ENCODE measurements at places on chromosomes 6 and 20. TPM values are rescaled to one million over a fixed set of nuclear protein-coding genes. Genes with fewer than 3 reads are reported as not detected.

DNA sequence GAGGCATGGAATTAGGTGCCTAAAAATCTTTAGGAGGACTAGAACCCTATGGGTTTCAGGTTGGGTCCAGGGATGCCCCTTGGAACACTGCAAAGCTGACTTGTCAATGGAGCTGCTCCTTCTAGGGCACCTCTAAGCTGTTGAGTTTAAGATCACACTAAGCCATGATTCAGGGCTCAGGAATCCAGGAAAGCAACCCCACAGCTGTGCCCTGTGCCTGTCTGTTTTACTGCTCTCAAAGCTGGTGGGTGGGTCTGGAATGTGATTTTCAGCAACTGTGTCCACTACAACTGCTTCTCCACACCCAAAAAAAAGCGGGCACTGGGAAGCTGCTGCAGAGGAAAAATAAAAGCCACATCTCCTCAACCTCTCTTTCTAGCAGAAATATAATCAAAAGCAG, 310.4 kb upstream of the MOCS1 start:
- H3K36me3 ChIP-seq, result no peaks in the 10 kb centered on the region
- no peak overlapping the region for H3K27ac ChIP-seq
- no peaks in the 10 kb centered on the region for H3K4me1 ChIP-seq
- no peaks in the 10 kb centered on the region for H3K27me3 ChIP-seq
- no peak overlapping the region for H3K4me3 ChIP-seq

DNA sequence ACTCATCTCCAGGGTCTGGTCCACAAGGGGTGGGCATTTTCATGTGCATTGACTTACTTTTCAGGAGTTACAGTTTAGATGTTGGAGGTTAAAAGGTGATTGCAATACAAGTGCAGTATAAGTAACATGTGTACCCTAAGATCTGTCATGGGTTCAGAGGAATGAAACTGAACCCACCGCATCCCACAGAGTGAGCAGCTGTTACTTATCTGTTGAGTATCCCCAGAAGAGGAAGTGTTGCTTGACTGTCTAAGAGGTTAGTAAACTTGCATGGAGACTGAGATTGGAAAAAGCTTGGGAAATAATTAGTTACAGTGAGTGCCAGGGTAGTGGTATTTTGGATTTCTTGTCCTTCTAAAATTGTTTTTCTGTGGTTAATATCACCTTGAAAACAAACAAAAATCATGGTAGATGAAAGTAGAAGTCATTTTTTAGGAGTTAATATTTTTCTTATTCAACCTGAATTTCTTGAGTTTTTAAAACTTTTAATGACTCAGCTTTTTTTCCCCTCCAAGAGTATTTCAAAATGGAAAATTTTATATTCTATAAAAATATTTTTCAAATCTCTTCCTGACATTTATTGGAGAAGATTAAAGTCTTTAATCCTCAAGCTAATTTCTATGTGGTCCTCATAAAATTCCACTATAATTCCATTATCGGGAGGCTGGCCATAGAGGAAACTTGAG, 306.1 kb downstream of the ZNF217 start:
- H3K4me3 ChIP-seq, result no peak overlapping the region
- H3K27ac ChIP-seq, result no peak overlapping the region
- H3K36me3 ChIP-seq, result no peaks in the 10 kb centered on the region
- no peaks in the 10 kb centered on the region for H3K4me1 ChIP-seq

- H3K4me1 ChIP-seq, result peaks cover 3% of the 10 kb centered on the region
- H3K27me3 ChIP-seq, result no peaks in the 10 kb centered on the region
- peak; percentile 74 for DNase-seq
- no peaks in the 10 kb centered on the region for H3K36me3 ChIP-seq
- no peak overlapping the region for H3K4me3 ChIP-seq
These were observed 492.1 kb downstream of the MAFB start for GRCh38 chr20:40196846-40197436.

DNA sequence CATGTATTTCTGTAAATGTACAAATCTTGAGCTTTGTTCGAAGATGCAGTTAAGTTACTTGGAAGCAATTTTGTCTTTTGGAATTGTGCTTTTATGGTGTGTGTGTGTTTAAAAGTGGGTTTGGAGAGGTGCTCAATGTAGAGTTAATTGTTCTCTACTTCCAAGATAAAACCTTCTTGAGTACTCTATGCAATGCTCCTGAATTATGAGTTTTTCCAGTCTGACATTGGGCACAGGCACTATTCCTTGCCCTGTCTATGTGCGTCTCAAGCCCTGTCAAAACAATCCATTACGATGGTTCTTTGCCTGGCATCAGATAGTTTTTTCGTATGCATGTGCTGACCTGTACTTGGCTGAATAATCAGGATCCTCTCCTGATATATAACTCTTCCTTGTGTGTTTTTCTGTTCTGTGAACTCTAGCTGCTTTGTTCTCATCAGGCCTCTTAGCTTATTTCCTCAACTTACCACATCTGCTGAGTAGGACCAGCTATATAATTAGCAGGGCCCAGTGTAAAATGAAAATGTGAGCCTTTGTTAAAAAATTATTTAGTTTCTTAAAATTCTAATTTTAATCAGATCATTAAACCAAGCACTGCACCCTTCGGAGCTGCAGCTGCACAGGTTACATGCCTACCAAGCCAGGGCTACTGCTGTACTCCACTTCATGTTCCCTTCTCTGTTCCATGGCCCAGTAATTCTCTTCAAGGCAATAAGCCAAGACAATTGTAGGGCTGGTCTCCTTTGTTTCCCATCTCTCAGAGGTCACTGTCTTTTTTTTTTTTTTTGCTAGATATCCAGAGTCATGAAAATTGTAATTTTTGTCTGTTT, 160.1 kb downstream of the ZFAND3 start:
- no peak for DNase-seq
- no peaks in the 10 kb centered on the region for H3K27me3 ChIP-seq
- H3K36me3 ChIP-seq, result no peaks in the 10 kb centered on the region
- no peak overlapping the region for H3K4me3 ChIP-seq
- no peak overlapping the region for H3K27ac ChIP-seq

DNA sequence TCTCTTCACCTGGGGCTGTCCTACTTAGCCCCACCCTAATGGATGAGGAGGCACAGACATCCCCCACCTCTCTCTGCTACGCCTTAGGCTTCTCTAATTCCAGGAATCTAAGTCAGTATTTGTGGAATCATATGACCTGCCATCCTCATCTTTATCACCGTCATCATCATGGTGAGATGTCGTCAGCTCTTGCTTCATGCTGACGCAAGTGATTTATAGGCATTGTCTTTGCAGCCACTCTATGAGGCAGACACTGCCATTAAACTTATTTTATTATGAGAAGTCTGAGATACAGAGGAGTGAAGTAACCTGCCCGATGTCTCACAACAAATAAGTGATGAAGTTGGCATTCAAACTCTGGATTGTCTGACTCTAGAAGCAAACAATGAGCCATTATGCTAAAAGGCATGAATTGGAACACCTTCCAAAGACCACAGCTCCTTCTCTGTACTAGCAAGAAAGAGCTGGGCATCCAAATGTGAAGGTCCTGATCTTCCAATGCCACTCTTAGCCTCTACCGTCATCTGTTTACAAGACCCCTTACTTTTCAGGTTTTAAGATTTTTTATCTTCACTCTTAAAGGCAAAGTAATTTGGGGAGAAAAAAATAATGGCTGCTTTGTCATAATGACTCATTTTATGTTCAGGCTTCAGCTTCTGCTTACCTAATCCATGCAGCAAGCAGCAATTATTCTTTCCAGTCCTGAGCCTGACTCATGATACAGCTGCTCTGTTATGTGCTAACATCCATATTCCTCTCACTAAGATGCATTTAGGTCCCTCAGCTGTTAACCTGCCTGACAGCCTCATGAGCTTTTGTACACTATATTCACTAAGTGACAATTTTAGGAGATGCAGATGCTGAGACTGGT, 113.7 kb upstream of the BCLAF1 start:
- no peaks in the 10 kb centered on the region for H3K27me3 ChIP-seq
- H3K36me3 ChIP-seq, result no peaks in the 10 kb centered on the region
- no peaks in the 10 kb centered on the region for H3K4me1 ChIP-seq
- no peak for DNase-seq

- H3K4me3 ChIP-seq, result no peak overlapping the region
- H3K27me3 ChIP-seq, result no peaks in the 10 kb centered on the region
- no peaks in the 10 kb centered on the region for H3K36me3 ChIP-seq
These were observed 50.0 kb upstream of the ECI2 start for GRCh38 chr6:4185419-4185818.

DNA sequence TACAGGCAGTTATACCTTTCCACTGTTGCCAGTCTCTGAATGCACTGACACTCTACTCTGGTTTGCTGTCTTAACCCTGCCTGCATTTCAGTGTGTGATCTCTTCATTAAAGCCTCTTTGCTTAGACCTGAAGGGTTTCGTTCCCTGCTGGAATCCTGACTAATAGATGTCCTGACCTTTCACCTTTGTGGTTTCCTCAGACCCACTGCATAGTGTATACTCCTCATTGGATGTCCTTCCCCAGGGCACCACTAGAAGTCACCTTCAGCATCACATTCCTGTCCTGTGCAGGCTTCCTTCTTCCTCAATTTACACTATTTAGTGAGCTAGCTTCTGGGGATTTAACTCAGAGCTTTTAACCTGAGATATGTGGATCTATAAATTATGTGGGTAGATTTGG, 120.6 kb downstream of the RCAN2 start:
- no peak overlapping the region for H3K27ac ChIP-seq
- peaks cover 24% of the 10 kb centered on the region for H3K4me1 ChIP-seq
- DNase-seq, result no peak
- H3K27me3 ChIP-seq, result no peaks in the 10 kb centered on the region
- no peak overlapping the region for H3K4me3 ChIP-seq

GRCh38 chr20:19740512-19740911, 17.5 kb upstream of the RIN2 start:
- no peaks in the 10 kb centered on the region for H3K36me3 ChIP-seq
- H3K4me1 ChIP-seq, result peaks cover 5% of the 10 kb centered on the region
- no peak overlapping the region for H3K27ac ChIP-seq
- no peak overlapping the region for H3K4me3 ChIP-seq

DNA sequence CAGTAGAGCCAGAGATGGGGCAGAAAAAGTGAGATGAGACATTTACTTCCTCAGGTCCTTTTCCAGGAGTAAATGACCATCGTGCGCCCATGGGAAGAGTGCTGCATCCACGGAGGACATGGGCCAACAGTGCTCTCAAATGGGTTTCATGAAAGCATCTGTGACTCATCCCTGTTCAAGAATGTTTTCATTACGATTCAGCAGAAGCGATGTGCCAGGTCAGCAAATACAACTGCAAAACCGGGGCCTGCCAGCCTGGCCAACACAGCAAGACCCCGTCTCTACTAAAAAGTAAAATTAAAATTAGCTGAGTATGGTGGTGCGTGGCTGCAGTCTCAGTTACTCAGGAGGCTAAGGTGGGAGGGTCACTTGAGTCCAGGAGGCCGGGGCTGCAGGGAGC, 125.1 kb downstream of the LY86 start:
- H3K4me3 ChIP-seq, result no peak overlapping the region
- H3K4me1 ChIP-seq, result peaks cover 8% of the 10 kb centered on the region
- no peak overlapping the region for H3K27ac ChIP-seq
- no peak for DNase-seq
- H3K27me3 ChIP-seq, result no peaks in the 10 kb centered on the region

DNA sequence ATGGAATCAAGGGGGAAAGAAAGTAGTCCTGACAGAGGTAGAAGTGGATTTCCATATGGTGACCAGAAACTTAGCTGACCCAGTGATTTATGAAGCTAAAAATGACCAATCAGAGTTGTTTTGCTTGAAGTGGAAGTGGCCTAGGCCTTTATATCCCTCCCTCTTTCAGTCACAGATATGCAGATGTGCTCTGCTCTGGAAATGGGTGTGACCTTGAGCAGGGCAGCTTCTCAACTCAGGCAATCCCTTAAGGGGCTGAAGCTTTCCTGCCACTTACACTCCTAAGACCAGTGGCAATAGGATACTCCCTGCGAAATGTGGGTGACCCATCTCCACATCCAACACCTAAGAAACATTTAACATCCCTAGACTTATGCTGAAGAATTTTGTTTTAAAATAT, 256.6 kb downstream of the EYS start:
- no peak overlapping the region for H3K27ac ChIP-seq
- no peaks in the 10 kb centered on the region for H3K36me3 ChIP-seq
- no peaks in the 10 kb centered on the region for H3K4me1 ChIP-seq

GRCh38 chr6:45830441-45831139, 185.1 kb downstream of the CLIC5 start:
- H3K36me3 ChIP-seq, result no peaks in the 10 kb centered on the region
- H3K4me1 ChIP-seq, result no peaks in the 10 kb centered on the region
- H3K27me3 ChIP-seq, result no peaks in the 10 kb centered on the region
- no peak overlapping the region for H3K4me3 ChIP-seq
- no peak overlapping the region for H3K27ac ChIP-seq

DNA sequence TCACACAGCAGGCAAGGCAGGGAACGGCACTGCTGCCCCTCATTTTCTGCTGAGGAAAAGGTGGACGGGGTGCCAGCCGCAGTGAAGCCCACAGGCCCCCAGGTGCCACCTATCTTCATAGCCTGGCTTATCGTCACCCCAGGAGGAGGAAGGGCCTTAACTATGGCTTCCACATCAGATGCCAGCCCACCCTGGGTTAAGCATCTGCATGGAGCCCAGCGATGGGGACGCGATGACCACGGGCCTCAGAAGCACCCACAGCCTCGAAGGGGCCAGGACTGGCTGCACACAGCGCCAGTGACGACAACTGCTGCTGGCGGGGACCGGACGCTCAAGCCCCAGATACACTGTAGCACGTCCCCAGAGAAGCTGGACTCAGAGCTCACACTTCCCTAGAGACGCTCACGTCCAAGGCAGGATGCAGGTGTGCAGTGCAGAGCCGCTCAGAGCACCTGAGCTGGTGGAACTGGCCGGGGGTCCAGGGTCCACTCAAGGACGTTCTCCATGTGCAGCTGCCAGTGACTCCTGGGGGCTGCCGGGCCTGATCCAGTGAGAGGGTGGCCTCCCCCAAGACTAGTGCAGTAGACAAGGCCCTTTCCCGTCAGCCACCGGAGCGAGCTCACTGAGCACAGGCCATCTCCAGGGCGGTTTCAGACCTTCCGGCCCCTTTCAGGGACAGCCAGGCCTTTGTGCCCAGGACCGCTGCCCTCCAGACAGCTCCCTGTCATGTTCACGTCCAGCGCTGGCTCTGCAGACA, 83.0 kb downstream of the YTHDF1 start:
- DNase-seq, result no peak
- peaks cover 2% of the 10 kb centered on the region for H3K4me1 ChIP-seq
- H3K27me3 ChIP-seq, result no peaks in the 10 kb centered on the region
- H3K4me3 ChIP-seq, result no peak overlapping the region
- H3K36me3 ChIP-seq, result no peaks in the 10 kb centered on the region
- no peak overlapping the region for H3K27ac ChIP-seq

GRCh38 chr6:43873806-43874714, 104.0 kb downstream of the VEGFA start:
- no peak overlapping the region for H3K27ac ChIP-seq
- H3K4me1 ChIP-seq, result peaks cover 25% of the 10 kb centered on the region
- DNase-seq, result peak; percentile 80
- no peak overlapping the region for H3K4me3 ChIP-seq
- H3K36me3 ChIP-seq, result no peaks in the 10 kb centered on the region
- no peaks in the 10 kb centered on the region for H3K27me3 ChIP-seq

CLIC5 gene
- total RNA-seq, result 65.4 TPM

GJA10 gene
- not detected for total RNA-seq

WFDC10B gene
- not detected for total RNA-seq

POU3F2 gene
- 0.11 TPM for total RNA-seq

All from lung (tissue), 17 donors.